Stimulated activated CD8-positive, alpha-beta memory T cell treated with anti-CD3 and anti-CD28 coated beads, Interleukin-4, amount 100 ng/mL, for 1 hour (primary cell): ENCODE measurements at places on chromosomes 1 and 21.
A peak's percentile ranks its signal among the peaks of the same experiment; 100 is the strongest.

- peak; percentile 84 for DNase-seq
Measured at GRCh38 chr1:235160957-235161684, at the start of gene RBM34. RBM34 (minus strand) TSS chr1:235161250; CDS start chr1:235161226, 24 bp downstream.

GRCh38 chr1:232844791-232845190 lies 39.6 kb downstream of the MAP10 start:
- no peak for DNase-seq

GRCh38 chr1:61132645-61133334 lies 50.4 kb downstream of the NFIA start:
- no peak for DNase-seq

DNA sequence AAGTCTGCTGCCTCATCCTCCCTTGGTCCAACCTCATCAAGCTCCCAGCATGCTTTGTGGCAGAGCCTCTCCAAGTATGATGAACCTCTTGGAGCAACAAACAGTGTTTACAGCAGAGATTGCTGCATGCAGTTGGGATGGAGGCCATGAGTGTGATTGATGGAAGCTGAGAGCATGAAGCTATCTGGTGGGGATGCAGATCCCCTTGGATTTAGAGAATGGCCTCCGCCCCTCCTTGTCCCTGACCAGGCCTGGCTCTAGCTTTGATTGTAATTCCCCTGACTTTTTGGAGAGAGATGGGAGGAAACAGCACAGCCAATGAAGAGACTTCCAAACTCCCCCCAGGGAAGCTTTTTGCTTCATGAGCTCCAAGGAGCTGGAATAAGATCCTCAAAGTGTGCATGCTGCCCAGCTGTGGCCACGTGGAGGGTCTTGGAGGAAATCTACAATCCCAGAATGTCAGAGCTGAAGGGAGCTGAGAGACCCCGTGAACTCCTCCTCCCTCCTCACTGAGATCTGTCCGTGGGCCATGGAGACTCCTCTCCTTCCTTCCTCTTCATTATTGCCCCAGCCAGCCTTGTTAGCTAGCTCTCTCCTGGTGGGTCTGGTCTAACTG lies 165.3 kb upstream of the USP24 start:
- DNase-seq: no peak

GRCh38 chr1:240126821-240127220 lies 35.1 kb downstream of the FMN2 start:
- no peak for DNase-seq

- DNase-seq: no peak
Measured at GRCh38 chr1:230065571-230065970, 1.5 kb upstream of the GALNT2 start.

DNA sequence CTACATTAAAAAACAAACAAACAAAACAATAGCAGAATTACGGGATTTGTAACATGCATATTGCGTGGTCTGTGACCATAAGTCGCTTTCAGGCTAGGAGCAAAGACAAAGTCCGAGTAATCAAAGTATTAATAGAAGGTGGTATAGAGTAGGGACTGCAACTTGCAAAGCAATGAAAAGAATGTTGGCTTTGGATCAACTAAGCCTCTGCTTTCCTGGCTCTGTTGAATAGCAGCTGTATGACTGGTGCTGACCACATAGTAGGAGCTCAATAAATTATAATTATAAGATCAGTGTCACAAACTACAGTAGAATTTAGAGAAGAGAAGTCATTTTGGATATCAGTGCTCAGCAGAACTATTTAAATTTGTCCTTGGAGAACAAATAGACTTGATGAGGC lies 586.4 kb downstream of the DPYD start:
- no peak for DNase-seq
